Progenitor cell of endocrine pancreas (in vitro differentiated cells): ENCODE measurements at places on chromosomes 12 and 14.

DNA sequence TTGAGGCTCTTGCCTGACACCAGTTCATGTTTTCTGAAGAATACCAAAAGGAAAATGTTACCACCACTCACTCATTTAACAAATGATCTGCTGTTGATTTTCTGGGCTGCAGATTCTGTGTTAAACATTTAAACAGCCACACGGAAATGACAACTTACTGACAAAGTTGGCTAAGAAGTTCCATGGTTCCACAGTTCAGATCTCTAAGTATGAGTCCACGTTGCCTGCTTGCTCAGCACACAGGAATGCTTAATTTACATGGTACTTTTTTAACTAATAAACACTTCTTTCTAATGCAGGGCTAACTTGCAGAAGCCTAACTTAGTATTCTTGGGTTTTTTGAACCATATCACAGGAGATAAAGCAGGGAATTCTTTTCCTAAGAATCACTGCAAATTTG lies 34.7 kb downstream of the PTGER2 start:
- peaks cover 14% of the 10 kb centered on the region for H3K4me1 ChIP-seq
- H3K27ac ChIP-seq = no peak overlapping the region
- H3K27me3 ChIP-seq = no peaks in the 10 kb centered on the region

DNA sequence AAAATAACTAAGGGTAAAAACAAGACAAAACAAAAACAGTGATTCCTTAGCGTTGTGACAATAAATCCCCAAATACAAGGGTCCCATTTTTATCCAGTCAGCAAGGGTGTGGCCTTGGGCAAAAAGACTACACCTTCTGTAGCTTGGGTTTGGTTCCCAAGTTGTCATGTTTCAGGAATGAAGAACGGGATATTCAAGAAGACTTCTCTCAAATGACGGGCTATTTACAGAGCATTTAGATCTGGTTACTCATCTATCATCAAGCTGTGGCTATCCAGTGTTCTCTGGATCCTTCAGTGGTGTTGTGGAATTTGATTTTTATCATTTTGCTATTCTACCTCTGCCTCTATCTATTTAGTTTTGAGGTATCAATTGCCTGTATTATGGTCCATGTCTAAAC lies 219.7 kb downstream of the SLC25A21 start:
- no peaks in the 10 kb centered on the region for H3K4me1 ChIP-seq
- no peak overlapping the region for H3K27ac ChIP-seq
- peaks cover 18% of the 10 kb centered on the region for H3K27me3 ChIP-seq
- no peaks in the 10 kb centered on the region for H3K36me3 ChIP-seq

GRCh38 chr12:115223991-115224390 lies 540.0 kb upstream of the TBX3 start:
- no peaks in the 10 kb centered on the region for H3K27me3 ChIP-seq
- no peak overlapping the region for H3K4me3 ChIP-seq
- peaks cover 22% of the 10 kb centered on the region for H3K4me1 ChIP-seq
- no peak overlapping the region for H3K27ac ChIP-seq
- no peak for DNase-seq
- no peaks in the 10 kb centered on the region for H3K36me3 ChIP-seq

GRCh38 chr14:74963178-74963704 lies 7.8 kb upstream of the PGF start:
- H3K27me3 ChIP-seq = peaks cover 55% of the 10 kb centered on the region
- no peak overlapping the region for H3K4me3 ChIP-seq
- no peak overlapping the region for H3K27ac ChIP-seq
- no peaks in the 10 kb centered on the region for H3K4me1 ChIP-seq
- no peaks in the 10 kb centered on the region for H3K36me3 ChIP-seq
- no peak for DNase-seq

- peak overlapping the region; percentile 86 for H3K4me3 ChIP-seq
- H3K27ac ChIP-seq = peak overlapping the region; percentile 97
- H3K4me1 ChIP-seq = peaks cover 31% of the 10 kb centered on the region
Observed at GRCh38 chr12:67270622-67271021, 1.5 kb downstream of the CAND1 start.

GRCh38 chr14:68709007-68709406 lies 83.9 kb downstream of the ZFP36L1 start:
- DNase-seq = no peak
- no peak overlapping the region for H3K27ac ChIP-seq
- H3K4me1 ChIP-seq = peaks cover 6% of the 10 kb centered on the region
- peaks cover 4% of the 10 kb centered on the region for H3K27me3 ChIP-seq
- no peaks in the 10 kb centered on the region for H3K36me3 ChIP-seq
- no peak overlapping the region for H3K4me3 ChIP-seq

DNA sequence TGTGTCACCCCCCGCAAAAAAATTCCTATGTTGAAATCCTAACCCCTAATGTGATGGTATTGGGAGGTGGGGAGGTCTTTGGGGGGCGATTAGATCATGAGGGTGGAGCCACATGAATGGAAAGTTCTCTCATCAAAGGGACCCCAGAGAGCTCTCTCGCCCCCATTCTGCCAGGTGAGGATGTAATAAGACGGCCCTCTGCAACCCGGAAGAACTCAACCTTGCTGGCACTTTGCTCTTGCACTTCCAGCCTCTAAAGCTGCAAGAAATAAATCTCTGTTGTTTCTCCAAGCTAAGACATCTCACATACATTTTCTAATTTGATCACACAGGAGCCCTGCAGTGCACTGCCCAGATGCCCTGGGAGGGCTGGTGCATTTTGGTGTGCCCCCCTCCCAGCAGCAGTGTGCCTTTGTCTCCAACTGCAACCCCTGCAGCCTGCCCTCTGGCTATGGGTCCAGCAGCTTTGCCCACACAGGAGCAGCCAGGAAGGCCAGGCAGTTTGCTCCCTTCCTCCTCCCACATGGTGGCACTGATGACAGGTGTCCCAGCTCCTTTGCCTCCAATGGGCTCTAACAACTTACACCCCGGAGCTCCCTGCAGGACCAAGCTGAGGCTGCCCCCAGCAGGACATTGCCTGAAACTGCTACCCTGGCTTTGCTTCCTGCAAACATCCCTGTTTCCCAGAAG lies 59.3 kb downstream of the C14orf132 start:
- no peak overlapping the region for H3K27ac ChIP-seq
- H3K36me3 ChIP-seq = no peaks in the 10 kb centered on the region
- H3K4me1 ChIP-seq = peaks cover 25% of the 10 kb centered on the region
- peak; percentile 22 for DNase-seq
- H3K27me3 ChIP-seq = no peaks in the 10 kb centered on the region
- no peak overlapping the region for H3K4me3 ChIP-seq

- peaks cover 10% of the 10 kb centered on the region for H3K4me1 ChIP-seq
- no peak for DNase-seq
- H3K27ac ChIP-seq = no peak overlapping the region
- H3K27me3 ChIP-seq = no peaks in the 10 kb centered on the region
- no peak overlapping the region for H3K4me3 ChIP-seq
Observed at GRCh38 chr14:54133896-54134295, 177.3 kb upstream of the BMP4 start.
